ENCODE measurements at places on chromosomes 3 and 15. TPM values are rescaled to one million over a fixed set of nuclear protein-coding genes. Genes with fewer than 3 reads are reported as not detected.

CP gene
- polyA plus RNA-seq: 2.1 TPM

ADPRH gene
- 10.4 TPM for polyA plus RNA-seq

DIS3L gene
- polyA plus RNA-seq: 30.3 TPM

- no peak for DNase-seq
Measured at GRCh38 chr15:64875641-64876223, 34.0 kb downstream of the PLEKHO2 start.
